ENCODE measurements at places on chromosomes 4 and X.
A peak's percentile ranks its signal among the peaks of the same experiment; 100 is the strongest.

DNA sequence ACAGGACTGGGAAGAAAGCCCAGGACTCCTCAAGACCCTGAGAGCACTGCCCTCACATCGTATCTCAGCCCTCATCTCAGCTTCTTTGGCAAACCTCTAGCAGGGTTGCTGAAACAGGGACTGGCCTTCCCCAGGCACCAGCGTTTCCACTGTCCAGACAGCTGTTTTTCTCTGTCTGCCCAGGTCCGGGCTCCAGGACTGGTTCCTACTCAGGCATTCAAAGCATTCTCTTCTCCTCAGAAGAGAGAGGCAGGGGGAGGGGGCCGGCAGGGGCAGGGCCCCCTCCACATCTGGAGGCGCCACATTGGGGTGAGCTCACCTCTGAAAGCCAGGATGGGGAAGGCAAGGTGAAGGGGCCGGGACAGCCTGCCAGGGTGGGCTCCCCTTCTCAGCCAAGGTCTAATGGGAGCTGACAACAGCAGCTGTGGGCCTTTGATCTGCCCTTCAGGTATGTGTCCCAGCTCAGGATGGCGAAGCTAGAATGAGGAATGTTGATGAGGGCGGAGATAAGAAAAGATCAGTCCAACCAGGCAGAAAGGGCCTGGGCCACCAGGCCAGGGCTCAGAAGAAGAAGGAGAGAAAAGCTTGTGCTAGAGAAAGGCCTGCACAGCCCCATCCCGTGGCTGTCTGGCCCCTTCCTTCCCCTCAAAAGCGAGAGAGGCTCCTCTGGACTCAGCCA, 60.4 kb downstream of the PJA1 start:
- no peak for DNase-seq

DNA sequence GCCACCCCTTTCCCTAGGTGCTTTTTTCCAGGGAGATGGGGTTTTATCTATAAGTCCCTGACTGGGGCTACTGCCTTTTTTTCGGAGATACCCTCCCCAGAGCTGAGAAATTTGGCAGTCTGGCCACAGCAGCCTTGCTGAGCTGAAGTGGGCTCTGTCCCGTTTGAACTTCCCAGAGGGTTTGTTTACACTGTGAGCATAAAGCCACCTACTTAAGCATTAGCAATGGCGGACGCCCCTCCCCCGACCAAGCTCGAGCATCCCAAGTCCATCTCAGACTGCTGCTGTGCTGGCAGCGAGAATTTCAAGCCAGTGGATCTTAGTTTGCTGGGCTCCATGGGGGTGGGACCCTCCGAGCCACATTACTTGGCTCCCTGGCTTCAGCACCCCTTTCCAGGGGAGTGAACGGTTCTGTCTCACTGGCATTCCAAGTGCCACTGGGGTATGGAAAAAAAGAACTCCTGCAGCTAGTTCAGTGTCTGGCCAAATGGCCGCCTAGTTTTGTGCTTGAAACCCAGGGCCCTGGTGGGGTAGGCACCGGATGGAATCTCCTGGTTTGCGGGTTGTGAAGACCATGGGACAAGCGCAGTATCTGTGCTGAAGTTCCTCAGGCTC, 456.4 kb upstream of the HTR2C start:
- DNase-seq, result no peak

- no peak for DNase-seq
Measured at GRCh38 chr4:103074744-103075434, 1.7 kb downstream of the SLC9B2 start.

- no peak for DNase-seq
Measured at GRCh38 chr4:156962528-156962974, 9.0 kb downstream of the PDGFC start.

DNA sequence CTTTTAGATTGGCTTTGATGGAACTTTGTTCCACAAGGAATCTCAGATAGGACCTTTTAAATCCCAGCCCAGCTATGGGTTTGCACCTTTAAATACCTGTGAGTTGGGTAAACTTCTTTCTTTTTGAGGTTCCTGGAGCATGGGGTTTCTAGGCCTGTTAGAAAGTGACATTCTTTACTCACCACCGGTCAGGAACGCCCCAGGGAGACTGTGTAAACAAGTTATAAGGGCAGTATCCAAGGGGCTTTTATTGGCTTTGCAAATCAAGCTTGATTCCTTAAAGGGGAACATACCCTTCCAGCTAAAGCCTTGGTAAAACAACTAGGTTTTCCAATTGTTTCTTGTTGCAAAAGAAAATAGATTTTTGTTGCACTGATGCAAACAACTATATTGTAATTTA, 93.4 kb downstream of the TENT5D start:
- DNase-seq, result no peak

GRCh38 chr4:188722911-188723310, 583.7 kb downstream of the TRIML1 start:
- DNase-seq, result no peak

DNA sequence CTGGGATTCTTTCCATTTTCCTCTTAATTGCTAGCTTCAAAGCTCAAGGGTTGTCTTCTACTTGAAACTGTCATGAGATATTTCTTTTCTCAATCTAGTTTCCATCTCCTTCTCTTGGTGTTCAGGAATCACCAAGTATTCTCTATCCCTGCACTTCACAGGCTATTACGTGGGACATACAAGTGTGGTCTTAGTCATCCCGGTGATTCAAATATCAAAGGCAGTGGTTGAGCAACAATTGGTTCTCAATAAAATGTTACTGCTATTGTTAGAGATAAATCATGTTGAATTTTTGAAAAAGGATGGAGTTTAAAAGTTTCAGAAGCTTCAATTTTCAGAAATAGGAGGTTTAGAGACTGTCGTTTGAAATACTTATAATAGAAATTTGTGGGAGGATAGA, 812.9 kb downstream of the FSTL5 start:
- DNase-seq, result no peak

GRCh38 chrX:38965888-38966287, 164.6 kb downstream of the MID1IP1 start:
- DNase-seq, result no peak

DNA sequence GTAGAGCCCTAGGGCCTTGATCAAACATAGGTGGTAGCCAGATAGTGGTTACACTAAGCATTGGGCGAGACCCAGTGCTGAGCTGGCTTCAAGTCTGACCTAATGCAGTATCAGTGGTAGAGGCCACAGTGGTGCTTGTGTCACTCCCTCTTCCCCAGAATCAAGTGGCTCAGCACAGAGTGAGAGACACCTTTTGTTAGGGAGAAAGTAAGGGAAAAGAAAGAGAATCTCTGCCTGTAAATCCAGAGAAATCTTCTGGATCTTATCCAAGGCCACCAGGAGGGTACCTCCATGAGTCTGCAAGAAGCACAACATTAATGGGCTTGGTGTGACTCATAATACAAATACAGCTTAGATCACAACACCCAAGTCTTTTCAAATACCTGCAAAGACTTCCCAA, 117.7 kb upstream of the SLC6A14 start:
- no peak for DNase-seq

DNA sequence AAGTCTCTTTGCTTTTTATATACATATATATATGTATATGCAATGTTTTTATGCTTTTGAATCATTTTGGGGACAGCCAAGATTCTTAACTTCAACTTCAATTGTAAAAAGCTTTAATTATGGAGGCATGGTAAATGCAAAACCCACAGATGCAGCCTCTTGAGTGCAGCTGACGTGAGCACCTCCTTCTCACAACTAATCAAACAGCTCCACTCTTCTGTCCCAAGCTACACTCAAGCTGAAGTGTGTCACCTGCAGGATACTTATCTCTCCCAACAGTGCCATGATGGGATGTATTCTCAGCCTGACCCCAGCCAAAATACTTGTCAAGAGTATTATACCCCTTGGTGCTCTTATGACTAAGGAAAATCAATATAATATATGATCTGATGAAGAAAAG, 60.7 kb upstream of the BLTP1 start:
- no peak for DNase-seq

- no peak for DNase-seq
Measured at GRCh38 chr4:26346203-26346620, 25.4 kb downstream of the RBPJ start.

DNA sequence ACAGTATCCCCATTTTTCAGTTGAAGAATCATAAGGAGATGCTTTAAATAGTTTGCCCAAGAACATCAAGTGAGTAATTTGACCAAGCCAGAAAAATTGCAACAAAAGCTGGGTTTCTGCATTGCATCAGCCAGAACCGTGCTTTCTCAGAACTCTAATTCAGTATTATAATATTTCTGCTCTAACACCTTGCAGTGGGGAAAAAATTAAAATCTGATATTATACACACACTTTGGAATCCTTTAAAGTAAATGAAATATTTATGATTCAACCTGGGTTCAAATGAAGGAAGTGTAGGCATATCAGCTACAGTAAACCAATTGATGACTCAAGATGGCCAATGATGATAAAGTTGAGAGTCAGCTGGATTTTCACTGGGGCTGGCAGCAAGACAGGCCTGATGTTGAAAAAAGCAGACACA, 387.6 kb upstream of the ZFP42 start:
- no peak for DNase-seq

DNA sequence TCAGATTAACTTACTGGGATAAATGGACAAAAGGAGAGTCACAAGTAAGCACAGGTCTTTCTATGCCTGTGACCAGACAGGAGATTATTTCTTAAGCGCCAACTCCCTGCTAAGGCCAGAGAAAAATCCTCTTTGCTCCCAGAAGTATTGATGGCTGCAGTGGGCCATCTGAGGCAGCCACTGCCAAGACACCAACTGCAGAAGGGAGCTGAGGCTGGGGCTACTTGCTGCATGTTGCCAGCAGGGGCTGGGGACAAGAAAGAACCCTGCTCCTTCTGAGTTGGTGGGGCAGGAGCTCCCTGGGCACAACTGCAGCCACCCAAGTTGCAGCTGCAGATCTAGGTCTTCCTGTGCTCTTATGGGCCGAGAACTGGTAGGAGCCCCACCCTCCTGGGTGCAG, 1075.3 kb downstream of the PCDH18 start:
- no peak for DNase-seq

DNA sequence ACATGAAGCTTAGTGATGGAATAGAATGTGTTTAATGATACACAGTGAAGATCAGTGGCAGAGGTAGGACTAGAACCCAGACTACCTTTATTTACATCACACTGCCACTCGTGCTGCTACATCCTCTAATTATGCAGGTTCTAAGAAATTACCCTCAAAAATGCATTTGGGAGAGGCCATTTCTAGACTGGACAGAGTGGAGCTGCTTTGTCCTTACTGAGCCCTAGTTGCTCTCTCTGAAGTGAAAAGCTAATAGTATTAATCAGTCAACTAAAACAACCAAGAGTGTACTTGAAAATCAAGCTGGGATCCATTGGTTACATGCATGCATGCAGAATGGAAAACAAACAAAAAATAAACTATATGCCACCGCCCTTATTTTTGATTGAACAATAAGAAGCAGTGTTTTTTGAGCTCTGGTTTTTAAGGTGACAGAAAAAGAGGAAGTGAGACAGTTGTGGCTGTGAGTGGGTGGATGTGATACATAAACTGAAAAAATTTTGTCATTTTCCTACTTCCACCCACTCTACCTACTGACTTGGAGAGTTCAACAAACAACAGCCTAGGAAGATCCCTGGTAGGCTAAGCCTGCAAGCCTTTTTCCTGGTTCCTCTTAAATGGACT, 6.8 kb upstream of the VSIG4 start:
- DNase-seq, result peak; percentile 27

Measured in activated naive CD8-positive, alpha-beta T cell treated with anti-CD3 and anti-CD28 coated beads, Interleukin-2, amount 50 U/mL, for 24 hours (primary cell).